NCI-H1105 treated with DMSO at 0.1 percent for 48 hours (cell line): ENCODE measurements at places on chromosomes 2 and 18.

DNA sequence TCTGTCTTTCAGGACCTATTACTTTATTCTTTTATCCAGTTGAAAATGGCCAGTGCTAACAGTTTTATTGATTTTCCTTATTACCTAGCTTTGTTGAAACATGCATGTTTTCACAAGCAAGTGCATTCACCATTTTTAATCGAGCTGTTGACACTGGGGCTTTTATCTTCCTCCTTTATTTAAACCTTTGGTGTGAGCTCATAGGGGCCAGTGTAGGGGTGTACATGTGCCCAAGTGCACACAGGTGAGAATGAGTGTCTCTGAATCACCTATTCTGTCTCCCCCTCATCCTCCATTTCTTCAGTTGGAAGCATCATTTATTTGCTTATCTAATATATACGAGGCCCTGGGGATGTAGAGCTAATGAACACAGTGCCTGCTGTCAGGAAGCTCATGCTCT, 199.1 kb downstream of the PRKCE start:
- DNase-seq: no peak

GRCh38 chr18:47603158-47603557, 327.3 kb downstream of the SMAD2 start:
- no peak for DNase-seq

- DNase-seq: no peak
These were observed 130.5 kb downstream of the ZNF516 start for GRCh38 chr18:76364282-76365259.

GRCh38 chr2:68379184-68379708, 14.2 kb downstream of the PLEK start:
- DNase-seq: no peak

- no peak for DNase-seq
These were observed 62.1 kb upstream of the REL start for GRCh38 chr2:60819155-60819862.

GRCh38 chr2:12538138-12538694, 178.5 kb upstream of the TRIB2 start:
- DNase-seq: no peak

- no peak for DNase-seq
These were observed 1989.9 kb upstream of the CELF4 start for GRCh38 chr18:39555496-39555895.

GRCh38 chr18:57150828-57151227, 3.9 kb downstream of the BOD1L2 start:
- DNase-seq: peak; percentile 35

GRCh38 chr2:23091900-23092299, 293.1 kb upstream of the KLHL29 start:
- DNase-seq: no peak

DNA sequence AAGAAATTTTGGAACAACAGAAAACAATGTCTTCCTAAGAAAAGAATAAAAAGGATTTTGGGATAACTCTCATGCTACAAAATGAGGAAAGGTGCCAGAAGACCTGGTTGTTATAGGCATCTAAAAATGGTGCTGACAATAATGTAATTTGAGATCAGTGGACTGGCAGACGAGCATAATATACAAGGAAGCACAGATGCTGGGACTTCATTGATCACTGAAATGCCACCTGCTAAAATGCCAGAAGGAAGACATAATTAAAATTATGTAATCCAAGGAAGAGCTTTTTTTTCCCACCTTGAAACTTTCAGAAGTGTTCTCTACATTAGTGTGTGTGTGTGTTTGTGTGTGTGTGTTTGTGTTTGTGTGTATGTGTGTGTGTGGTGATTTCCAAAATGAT, 535.9 kb downstream of the XIRP2 start:
- peak; percentile 79 for DNase-seq

- DNase-seq: no peak
These were observed 348.4 kb upstream of the REG3G start for GRCh38 chr2:78676921-78677696.

DNA sequence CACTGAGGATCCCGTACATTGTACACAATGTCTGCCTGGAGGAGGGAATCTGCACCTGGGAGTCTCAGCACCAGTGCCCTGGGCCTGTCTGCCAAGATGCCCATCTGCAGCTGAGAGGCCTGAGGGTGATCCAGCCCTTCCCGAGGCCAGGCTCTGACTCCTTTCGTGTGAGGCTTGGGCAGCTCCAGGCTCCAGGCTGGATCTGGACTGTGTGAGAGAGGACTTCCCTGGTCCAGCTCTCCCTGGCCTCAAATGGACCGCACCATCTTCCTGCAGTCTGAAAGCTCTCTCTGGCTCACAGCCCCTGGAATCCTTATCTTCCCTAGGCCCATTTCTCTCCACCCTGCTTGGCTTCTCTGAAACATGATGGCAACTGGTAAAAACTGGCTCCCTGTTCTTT, 324.6 kb downstream of the DYSF start:
- no peak for DNase-seq

DNA sequence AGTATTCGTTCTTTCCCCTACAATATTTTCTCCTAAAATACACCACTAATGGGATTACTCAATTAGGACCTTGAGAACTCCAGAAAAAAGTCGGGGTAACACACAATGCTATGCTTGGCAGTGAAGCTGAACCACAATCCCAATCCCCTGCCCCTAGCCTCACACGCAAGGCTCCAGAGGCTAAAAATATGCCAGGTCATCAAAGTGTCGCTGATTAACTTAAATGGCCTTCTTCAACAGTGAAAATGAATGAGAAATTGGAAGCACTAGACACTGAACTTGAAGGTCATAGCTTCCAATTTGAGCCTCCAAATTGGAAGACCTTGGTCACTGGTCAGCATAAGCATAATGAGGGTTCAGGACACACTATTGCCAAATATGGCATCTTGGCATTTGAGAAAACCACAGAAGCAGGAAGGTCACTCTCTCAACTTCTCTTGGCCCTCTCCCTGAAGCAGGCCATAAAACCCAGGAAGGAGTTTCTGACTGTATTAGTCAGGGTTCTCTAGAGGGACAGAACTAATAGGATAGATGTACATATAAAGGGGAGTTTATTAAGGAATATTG, 86.0 kb upstream of the SATB2 start:
- DNase-seq: no peak

DNA sequence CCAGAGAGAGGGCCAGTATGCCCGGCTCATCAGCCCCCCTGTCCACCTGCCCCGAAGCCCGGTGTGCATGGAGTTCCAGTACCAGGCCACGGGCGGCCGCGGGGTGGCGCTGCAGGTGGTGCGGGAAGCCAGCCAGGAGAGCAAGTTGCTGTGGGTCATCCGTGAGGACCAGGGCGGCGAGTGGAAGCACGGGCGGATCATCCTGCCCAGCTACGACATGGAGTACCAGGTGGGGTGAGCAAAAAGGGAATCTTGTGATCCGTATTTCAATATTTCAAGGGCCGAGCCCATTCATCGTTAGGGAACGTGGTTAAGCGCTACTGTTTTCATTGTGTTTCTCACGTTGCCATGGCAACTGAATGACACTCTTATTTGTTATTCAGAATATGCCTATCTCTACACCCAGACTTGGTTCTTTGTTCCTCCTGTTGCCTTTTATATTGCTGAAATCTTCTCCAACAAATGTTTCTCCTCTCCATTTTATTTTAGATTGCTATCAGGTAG, 81.5 kb downstream of the NRP2 start:
- DNase-seq: no peak

DNA sequence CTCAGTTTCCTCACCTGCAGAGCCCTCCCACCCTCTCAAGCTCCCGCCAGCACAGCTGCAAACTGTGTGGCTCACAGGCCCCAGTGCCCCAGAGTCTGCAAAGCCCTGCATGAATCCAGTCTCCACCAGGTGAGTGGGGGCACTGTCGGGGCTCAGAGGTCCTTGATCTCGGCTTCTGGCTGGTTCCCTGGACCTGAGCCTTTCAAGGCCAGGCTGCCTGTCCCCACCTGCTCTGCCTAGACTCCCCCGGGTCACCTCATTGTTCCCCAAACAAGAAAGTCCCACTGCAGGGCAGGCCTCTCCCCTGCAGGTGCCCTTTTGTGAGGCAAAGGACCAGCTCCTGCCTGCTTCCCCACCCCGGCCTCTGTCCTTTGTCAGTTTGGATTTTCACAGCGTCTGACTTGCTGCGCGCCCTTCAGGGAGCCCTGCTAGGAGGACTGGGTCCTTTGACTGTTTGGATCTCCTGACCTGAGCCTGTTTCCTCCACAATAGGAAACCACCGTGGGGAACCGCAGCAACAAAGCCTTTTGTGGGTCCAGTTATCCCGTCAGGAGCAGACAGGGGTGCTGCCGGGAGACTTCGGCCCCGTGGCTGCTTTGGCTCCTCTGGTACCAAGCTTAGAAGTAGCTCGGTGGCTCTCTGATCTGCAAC, 200.5 kb upstream of the HDAC4 start:
- no peak for DNase-seq

DNA sequence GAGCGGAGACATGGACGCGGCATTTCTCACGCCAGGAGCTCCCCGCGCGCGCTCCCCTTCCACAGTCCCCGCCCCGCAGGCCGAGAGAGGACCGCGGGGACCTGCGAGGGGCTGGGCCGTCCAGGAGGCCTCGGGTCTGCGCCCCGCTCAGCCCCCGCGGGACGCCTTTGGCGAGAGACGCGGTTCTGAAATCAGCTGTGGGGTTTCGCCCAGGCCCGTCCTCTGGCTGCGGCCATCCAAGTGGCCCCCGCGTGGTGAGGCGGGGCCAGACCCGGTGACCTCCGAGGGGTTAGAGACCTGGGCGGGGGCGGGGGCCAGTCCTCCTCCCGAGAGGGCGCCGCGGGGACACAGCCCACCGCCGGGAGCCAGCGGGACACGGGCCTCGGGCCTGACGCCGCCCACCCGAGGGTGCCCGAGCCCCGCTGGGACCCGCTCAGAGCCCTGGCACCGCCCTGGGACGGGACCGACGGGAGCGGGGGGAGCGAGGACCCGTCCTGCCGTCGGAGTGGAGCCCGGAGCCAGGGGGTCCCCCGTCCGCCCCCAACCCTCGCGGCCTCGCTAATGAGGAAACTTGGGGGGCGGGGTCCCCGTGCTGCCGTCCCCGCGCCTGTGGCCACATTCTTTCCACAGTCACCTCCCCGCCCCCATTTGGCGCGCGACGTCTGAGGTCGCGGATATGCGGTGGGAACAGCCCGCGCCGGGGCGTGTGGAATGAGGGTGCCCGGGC, 6.1 kb upstream of the SALL3 start:
- no peak for DNase-seq

GRCh38 chr2:6283259-6283658, 582.4 kb downstream of the CMPK2 start:
- no peak for DNase-seq

- DNase-seq: no peak
These were observed 2.2 kb downstream of the IL1F10 start for GRCh38 chr2:113069676-113070605.

DNA sequence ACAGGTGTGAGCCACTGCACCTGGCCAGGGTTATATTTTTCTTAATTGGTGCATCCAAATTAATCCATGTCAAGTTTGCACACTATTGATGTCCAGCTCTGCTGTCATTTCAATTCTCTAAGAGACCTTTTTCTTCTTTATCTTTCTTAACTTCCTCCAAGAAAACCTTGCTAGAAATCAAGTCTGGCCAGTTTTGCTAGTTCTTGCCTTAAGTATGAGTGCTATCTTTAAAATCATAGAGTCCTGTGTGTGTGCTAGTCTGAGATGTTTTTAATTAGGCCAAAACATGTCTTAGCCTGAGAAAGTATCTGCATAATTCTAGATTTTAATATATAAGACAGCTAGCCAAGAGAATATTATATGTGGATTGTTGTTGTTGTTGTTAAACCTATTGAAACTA, 56.2 kb upstream of the SLC39A10 start:
- no peak for DNase-seq

DNA sequence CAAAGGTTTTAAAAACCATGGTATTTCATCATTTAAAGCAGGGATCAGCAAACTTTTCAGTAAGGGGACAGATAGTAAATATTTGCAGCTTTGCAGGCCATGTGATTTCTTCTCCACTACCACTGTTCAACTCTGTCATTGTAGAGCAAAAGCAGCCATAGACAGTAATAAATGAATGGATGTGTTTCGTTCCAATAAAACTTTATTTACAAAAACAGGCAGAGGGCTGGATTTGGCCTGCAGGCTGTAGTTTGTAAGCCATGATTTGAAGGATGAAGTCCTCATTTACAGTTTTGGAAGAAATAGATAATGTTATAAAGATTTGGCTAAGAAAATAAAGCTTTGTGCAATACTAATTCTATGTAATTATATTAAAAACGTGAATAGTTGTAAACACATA, 1.8 kb downstream of the SERPINB12 start:
- DNase-seq: no peak

DNA sequence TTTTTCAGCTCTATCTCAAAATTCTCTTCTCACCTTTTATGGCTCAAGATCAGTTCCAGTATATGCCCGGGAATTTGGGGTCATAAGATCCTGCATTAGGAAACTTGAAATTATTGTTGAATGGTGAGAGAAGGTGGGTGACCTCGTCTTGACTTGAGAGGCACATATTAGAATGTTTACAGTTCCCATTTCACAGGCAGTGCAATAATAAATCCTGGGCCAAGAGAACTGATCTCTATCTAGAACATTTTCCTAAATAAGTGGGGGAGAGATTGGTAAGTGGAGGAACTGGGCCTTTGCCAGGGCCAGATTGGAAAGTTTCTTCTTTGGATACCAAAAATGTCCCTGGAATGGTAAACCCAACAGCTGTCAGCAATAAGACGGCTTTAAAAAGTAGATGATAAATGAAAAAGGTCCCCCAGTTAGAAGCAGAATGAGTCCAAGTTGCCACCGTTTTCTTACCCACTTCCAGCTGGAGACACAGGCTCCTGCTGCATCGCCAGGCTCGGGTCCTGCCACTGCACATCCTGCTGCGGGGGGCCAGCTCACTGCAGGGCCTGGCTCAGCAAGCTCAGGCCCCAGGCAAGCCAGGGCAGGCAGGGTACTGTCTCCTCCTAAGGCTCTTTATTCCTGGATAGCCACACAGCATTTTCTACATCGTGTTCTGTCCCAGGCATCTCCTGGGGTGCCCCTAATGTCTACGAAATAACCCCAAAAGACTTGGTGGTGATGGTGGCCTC, 126.4 kb upstream of the EPAS1 start:
- no peak for DNase-seq

DNA sequence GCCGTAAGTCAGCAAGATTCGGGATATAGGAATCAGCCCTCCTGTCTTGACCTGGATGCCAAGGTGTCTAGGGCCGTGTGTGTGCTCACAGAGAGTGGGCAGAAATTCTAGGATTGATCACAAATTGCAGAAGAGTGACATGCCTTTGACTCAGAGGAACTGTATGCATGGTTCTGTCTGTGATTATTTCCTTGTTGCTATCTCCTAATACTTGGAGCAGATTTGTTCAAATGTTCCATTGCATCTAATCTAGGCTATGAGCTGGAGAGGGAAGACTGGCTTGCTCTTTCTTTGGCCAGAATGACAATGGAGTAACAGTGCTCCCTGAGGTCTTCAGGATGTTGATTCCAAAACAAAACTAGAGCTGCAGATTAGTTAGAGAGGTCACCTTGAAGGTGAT, 115.0 kb downstream of the EN1 start:
- no peak for DNase-seq
